ENCODE measurements at places on chromosomes 3 and 15.

- DNase-seq = no peak
Observed at GRCh38 chr3:164640591-164640990, 437.7 kb downstream of the SI start.

GRCh38 chr3:70731046-70731445, 418.6 kb upstream of the MDFIC2 start:
- no peak for DNase-seq

DNA sequence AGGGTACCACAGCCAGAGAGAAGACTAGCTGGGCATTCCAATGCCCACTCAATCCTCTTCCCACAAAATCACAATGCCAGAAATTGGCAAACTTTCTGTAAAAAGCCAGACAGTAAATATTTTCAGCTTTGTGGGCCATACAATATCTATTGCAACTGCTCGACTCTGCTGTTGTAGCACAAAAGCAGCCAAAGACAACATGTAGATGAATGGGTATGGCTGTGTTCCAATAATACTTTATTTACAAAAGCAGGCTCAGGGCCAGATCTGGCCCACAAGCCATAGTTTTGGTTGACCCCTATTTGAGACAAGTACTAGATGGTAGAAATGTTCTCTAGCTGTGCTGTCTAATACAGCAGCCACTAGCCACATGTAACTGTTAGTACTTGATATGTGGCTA, 330.9 kb downstream of the ERC2 start:
- no peak for DNase-seq

DNA sequence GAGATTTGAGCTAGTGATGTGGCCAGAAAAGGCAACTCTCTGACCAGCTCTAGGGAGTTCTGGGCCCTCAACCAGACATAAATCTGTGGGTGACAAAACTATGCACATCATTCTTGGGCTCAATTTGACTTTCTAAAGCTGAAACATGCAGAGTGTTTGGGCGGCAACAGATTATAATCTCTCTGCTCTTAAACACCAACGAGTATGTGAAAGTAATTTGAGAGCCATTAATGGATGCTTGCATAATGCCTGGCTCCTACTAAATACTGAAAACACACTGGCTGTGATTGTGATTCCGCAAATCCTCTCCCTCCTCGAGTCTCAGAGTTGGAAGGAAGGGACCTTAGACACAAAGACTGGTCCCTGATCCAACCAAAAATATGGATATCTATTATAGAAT, 186.7 kb downstream of the UACA start:
- DNase-seq = no peak

GRCh38 chr3:149501524-149501923, 27.0 kb downstream of the TM4SF4 start:
- DNase-seq = no peak

DNA sequence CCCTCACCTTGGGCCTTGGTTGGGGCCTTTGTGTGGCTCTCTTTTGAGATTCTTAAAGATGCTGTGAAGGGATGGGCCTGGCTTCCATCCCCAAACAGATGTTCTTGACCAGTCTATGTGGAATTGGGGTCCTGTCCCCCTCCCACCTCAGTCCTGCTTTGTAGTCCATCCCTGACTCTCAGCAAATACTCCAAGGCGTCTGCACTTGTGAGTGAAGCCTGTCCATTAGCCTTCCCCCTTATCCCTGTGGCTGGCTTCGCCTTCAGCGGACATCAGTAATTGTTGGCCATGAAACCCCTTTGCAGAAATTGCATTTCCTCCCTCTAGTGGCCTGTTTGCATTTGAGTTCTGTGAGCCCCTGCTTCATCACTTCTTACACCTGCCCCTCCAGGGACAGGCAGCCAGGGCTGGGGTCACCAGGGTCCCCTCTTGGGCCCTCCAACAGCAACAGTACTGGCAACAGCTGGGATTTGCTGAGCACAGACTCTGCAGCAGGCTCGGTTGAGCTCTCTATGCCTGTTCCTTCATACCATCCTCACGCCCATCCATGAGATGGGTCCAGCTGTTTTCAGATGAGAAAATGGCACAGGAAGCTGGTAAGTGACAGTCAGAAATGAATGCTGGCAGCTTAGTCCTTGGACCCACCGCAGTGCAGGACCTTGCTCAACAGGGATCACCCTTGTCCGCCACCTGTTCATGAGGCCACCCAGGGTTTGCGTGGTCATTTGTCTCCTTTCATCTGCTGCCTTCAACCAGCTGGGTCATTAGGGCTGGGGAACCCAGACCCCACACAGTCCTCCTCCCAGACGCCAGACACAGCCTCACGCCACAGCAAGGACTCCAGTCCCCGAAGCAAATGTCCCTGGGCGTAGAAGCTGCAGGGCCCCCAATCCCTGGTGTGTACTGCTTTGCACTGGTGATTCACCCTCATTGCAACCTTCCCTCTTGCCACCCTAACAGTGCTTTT, 8.9 kb upstream of the LRRK1 start:
- no peak for DNase-seq

GRCh38 chr3:81295906-81296577, 465.4 kb downstream of the GBE1 start:
- DNase-seq = no peak

DNA sequence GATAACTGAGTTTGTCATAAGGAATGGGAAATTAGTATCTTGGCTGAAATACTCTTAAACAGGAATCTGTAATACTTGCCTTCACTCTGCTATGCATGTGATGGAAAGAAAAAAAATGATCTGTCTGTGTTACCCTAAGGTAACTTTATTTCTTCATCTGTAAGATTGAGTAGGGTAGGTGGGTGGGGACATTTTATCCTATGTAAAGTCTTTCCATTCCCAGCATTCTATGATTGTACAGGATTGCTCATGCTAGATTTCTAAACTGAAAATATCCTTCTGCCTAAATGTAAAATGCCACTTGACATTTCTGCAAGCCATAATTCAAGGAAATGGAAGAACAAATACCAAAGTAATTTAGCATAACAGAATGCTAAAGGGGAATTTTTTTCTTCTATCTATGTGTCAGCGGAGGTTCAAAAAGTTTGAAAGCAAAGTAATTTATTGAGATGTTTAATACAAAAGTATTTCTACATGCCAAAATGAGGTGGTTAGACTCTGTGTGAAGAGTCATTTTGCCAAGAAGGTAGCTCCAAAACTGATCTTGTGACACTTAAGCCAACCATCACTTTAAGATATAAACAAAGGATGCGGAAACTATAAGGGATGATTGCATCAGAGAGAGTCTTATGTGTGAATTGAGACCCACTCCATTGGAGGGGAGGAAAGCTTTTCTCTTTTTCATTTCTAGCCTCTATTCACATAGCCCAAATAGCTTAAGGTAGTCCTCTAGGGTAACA, 46.6 kb upstream of the SERPINI2 start:
- no peak for DNase-seq

GRCh38 chr3:56197259-56197965, 270.9 kb downstream of the ERC2 start:
- DNase-seq = no peak

GRCh38 chr3:194381460-194381875, 11.9 kb upstream of the LRRC15 start:
- DNase-seq = peak; percentile 38

DNA sequence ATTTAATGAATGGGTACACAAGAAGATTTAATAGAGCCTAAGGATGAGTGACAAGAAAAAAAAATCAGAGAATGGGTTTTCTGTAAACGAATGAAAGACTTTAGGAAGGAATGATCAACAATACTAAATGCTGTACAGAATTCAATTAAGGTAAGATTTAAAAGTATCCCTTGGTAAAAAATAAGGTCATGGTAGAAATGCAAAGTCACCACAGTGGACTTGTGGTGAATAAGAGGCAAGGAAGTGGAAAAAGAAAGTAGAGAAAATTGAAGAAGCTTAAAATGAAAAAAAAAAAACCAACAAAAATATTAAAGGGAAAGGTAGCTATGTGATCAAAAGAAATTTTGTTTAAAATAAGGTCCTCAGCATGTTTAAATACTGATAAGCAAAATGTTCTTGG, 82.4 kb downstream of the PLSCR2 start:
- no peak for DNase-seq

Measured in HCT116 (cell line).